ENCODE measurements at places on chromosomes 7 and 10. TPM values are rescaled to one million over a fixed set of nuclear protein-coding genes. Genes with fewer than 3 reads are reported as not detected.

The FAM180A gene
- 40.6 TPM for total RNA-seq

GRCh38 chr7:92598310-92598981 lies 8.3 kb upstream of the FAM133B start:
- no peak for DNase-seq

The PPP1R17 gene
- not detected for total RNA-seq

GRCh38 chr7:157951300-157952049 lies 614.7 kb downstream of the DNAJB6 start:
- DNase-seq, result no peak

GRCh38 chr10:20908391-20908790 lies 11.3 kb upstream of the NEBL start:
- DNase-seq, result no peak

DNA sequence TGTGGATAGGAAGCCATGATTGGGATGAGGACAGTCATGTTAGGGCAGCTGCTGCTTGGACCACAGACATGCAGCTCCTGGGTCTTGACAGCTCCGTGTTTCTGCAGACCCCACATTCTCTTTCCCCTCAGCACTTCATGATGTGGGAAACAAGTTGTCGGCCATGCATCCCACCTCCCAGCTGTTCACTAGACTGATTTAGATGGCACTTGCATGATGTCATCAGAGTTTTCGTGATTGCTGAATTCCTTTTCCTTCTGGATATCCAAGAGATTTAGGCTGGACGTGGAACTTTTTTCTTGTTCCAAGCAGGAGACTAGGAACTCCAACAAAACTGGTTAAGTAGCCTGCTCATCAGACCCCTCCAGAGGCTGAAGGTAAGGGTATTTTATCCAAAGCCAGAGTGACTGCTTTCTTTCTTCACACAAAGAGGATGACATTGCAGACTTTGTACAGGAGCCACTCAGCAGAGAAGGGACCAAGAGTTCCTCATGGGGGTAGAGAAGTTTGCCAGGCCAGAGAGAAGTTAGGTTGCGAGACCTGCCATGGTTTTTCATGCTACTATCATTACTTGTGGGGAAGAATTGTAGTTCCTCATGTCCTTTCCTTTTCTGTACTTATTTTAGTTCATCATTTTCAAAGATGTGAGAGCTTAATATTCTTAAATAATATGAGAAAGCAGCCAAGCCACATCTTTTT lies 117.7 kb upstream of the GJD4 start:
- no peak for DNase-seq

DNA sequence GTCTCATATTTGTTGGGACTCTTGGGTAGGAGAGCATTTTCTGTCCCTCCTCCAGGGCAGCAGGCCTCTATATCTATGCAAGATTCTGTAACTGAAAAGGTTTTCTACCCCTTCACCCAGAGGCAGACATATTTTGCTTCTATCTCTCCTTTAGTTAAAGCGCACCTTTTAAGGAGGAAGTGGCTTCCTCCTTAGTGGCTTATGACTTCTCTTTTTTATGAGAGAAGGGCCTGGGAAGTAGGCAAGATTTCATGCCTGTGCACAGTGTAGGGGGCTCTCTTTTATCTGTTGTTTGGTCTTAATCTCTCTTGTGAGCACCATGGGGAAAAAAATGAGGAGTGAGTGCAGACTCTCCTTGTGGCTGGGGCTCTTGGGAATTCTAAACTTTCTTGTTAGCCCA lies 122.1 kb downstream of the LRMDA start:
- DNase-seq, result no peak

DNA sequence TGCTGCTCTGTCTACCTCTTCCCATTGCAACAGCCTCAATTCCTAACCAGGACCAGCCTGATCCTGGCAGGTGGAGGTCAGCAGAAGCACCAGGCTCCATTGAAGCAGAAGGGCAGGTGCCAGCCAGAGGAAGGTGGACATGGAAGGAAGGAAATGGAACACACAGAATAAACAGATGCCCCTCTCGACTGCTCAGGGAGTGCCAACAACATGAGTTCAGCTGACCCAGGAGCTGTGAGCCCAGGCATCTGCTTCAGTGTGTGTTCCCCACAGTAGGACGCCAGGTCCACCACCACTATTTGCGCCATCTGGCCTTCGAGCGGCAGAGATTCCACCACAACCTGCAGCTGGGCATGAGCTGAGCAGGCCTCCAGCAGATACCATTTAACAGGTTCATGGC lies 56.7 kb downstream of the GPAM start:
- no peak for DNase-seq

The ACTL6B gene
- total RNA-seq, result not detected

- no peak for DNase-seq
These were observed 2.6 kb upstream of the GAD2 start for GRCh38 chr10:26214004-26214403.

DNA sequence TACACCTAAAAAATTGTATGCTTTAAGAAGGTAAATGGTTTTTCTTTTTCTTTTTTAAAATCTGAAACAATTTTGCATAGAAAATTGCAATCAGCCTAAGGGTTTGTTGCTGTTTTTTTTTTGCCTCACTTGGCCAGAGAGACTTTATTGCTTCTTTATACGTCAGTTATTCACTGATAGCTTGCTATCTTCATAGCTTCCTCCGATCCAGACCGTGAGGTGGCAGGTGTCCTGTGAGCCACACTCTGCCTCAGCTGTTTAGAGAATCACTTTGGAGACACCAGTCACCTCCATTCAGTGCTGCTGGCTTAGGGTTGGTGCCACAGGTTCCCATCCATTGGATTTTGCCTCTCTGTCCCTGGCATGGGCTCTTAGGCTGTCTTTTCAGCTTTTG lies 68.0 kb downstream of the HHEX start:
- no peak for DNase-seq

- DNase-seq, result no peak
These were observed 1.7 kb downstream of the RHOBTB1 start for GRCh38 chr10:60942134-60942787.

DNA sequence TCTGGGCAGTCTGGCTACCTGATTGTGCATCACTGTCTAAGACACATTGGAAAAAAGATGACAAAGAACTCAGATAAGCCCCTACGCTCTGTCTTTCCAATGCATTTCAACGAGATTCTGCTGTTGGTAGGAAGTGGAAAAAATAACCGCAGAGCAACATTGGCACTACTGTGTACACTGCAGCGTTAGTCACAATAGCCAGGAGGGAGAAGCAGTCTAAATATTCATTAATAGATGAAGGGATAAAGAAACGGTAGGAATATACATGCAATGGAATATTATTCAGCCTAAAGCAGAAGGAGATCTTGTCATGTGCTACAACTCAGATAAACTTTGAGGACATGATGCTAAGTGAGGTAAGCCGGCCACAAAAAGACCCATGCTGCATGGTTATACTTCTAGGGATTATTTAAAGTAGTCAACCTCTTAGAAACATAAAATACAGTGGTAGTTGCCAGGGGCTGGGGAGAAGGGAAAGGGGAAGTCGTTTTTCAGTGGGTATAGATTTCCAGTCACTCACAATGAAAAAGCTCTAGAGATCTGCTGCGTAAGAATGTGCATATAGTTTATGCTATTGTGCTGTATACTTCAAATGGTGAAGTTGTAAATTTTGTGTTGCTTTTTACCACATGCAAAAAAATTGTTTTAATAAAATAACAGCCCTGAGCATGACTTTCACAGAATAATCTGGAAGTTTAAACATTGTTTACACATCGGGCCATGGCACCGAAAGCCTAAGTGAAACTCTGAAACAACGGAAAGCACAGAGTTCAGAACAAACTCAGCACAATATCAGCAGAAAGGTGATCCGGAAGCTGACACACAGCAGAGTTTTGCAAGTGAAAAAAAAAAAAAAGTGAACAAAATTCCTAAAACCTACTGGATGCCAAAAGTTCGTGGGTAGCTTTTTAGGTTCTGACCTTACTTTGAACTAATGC lies 40.1 kb downstream of the ELMO1 start:
- no peak for DNase-seq

- DNase-seq, result no peak
These were observed 70.4 kb upstream of the ATRNL1 start for GRCh38 chr10:115022733-115023132.

The OR9A4 gene
- total RNA-seq, result not detected

GRCh38 chr7:47361236-47361635 lies 220.7 kb downstream of the TNS3 start:
- no peak for DNase-seq

The SFRP5 gene
- 3.1 TPM for total RNA-seq

The RSU1 gene
- total RNA-seq, result 84.1 TPM

DNA sequence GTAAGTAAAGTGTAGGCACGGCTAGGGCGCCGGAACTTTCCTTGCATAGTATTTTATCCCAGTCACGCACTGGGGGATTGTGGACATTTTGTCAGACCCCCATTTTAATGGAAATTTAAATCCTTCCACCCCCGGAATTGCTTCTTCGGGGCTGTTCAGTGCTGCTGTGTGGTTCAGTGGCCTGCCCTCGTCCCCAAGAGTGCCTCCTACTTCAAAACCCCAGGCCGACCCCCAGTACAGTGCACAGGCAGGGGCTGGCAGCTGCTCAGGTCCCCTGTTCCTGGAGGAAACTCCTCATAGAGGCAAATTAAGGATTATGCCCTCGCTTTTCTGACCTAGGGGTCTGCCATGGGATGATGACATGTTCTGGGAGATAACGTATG lies 94.5 kb downstream of the PTPRE start:
- DNase-seq, result no peak

DNA sequence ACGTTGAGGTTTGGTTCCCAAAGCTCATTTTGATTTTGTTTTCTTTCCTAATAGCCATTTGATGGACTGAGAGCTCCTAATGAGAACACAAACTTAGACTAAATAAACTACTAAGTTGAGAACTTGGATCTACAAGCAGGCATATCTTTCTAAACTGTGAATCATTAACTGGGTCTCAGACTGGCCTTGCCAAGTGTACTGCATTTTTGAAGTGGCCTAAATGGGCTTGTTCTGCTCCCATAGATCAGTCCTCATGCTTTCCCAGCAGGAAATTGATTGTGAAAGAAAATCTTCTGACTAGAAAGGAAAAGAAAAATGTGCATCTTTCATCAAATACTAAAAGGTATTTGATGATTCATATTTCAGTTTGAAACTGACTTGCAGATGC lies 46.7 kb upstream of the RBM33 start:
- DNase-seq, result no peak

- no peak for DNase-seq
These were observed 3.5 kb upstream of the BPGM start for GRCh38 chr7:134643131-134643530.

- no peak for DNase-seq
These were observed 147.5 kb downstream of the SLC16A9 start for GRCh38 chr10:59562126-59562525.

The SPDYE18 gene
- 0.57 TPM for total RNA-seq

The RTKN2 gene
- 0.08 TPM for total RNA-seq

- no peak for DNase-seq
These were observed 930 bp downstream of the GARIN1A start for GRCh38 chr7:128672927-128673517.

- DNase-seq, result no peak
These were observed 38.2 kb downstream of the TNS3 start for GRCh38 chr7:47543714-47544113.

The MRC1 gene
- 4.7 TPM for total RNA-seq

DNA sequence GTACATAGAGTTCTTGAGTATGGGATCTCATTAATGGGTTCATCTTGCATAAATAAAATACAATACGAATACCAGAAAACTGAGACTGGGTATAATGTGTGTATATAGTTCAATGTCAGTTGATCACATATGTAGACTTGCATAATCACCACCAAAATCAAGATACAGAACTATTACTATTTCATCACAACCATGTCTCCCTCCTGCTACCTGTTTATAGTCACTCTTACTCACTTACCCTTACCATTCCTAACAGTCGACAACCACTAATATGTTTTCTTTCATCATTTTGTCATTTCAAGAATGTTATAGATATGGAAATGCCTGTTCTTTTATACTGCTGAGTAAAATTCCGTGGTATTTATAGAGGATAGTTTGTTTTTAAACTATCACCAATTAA lies 416.1 kb upstream of the CNTNAP2 start:
- DNase-seq, result no peak

The ZNF503 gene
- 7.1 TPM for total RNA-seq

DNA sequence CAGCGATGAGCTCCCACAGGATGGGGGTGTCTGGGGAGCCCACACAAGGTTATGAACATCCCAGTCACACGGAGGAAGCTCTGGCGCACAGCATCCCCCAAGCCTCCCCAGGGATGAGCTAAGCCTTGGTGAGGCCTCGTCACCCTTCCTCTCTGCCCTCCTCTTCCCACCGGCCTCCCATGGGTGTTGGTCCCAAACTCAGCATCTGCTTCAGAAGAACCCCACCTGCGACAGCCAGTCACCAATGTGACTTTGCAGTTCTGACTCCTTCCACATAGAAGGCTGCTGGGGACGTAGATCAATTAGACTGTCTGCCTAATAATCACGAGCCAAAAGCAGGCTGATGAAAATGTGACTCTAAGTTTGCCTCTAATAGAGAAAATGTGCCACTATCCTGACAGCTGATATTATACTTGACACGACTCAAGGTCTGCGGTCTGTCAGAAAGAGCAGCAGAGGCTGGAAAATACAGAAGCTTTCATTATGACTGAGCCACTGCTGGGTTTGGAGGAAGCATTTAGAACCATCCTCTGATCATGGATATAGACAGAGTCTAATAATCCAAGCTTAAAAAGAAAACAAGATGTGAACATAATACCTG lies 116.0 kb upstream of the PFKP start:
- no peak for DNase-seq

DNA sequence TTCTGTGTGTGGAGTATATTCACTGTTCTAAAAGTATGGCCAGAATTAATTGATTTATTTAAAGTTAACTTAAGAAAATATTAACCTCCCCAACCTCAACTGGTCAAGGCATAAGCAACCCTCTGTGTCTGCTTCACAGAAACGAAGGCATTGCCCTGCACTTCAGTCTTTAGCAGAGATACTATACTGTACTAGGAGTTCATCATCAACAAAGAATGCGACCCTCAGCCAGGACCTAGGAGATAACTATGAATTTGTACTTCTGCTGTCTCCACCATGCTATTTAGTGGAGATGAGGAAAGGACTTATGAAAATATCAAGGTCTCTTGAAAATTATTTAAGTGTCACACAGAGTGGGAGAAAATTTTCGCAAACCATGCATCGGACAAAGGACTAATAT lies 35.7 kb upstream of the SEMA3D start:
- DNase-seq, result no peak

The CLRN3 gene
- not detected for total RNA-seq

The MYH16 gene
- total RNA-seq, result not detected

DNA sequence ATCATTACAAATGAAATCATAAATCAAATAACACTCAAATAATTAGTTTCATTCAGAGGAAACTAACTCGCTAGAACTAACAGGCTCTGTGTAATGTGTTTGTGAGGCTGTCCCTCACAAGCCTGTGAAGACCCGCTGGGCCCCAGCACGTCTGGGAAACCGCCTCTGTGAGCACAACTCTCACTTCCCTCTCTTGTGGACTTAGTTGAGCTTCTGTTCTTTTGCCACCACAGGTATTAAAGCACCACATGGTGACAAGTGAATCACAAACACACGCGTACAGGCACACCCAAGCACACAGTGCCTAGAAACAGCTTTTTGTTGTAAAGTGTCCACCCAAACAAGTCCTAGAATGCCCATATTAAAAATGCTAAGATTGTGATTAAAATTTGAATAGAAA lies 51.0 kb downstream of the ZNF777 start:
- no peak for DNase-seq

GRCh38 chr7:32639122-32639521 lies 143.8 kb downstream of the AVL9 start:
- no peak for DNase-seq

GRCh38 chr10:45607276-45607675 lies 65.3 kb downstream of the ZFAND4 start:
- no peak for DNase-seq
